Neural crest cell (in vitro differentiated cells): ENCODE measurements at places on chromosomes 4 and X.

DNA sequence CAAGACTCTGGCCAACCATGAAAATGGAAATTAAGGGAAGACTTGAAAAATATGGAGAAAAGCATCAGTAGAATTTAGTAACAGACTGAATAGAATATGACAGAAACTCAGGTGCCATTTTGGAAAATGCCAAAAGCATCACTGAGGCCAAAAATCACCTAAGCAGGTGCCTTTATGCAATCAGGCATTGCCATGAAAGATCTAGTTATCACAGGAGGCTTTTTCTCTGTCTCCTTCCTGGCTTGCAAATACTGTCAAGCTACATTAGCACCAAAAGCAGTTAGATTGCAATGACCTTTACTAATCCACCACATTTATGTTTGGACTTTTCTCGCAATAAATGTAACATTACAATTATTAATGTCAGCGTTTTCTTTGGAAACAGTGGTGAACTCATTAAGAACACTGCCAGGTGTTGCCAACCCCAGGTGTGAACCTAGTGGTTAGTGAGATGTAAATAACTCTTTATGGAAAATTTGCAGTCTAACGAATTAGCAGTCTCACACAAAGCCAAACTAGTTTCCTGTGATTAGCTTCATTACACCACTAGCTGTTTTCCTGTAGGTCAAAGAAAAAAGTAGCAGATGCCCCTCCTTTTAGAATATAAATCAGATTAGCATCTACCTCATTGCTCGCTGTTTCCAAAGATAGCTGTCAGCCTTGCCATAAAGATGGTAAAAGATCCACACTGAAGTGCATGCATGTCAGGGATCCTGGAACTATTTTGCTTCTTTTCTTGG lies 1568.4 kb upstream of the TENM3 start:
- DNase-seq: no peak

- DNase-seq: no peak
These were observed 12.8 kb downstream of the MTM1 start for GRCh38 chrX:150581093-150581775.

DNA sequence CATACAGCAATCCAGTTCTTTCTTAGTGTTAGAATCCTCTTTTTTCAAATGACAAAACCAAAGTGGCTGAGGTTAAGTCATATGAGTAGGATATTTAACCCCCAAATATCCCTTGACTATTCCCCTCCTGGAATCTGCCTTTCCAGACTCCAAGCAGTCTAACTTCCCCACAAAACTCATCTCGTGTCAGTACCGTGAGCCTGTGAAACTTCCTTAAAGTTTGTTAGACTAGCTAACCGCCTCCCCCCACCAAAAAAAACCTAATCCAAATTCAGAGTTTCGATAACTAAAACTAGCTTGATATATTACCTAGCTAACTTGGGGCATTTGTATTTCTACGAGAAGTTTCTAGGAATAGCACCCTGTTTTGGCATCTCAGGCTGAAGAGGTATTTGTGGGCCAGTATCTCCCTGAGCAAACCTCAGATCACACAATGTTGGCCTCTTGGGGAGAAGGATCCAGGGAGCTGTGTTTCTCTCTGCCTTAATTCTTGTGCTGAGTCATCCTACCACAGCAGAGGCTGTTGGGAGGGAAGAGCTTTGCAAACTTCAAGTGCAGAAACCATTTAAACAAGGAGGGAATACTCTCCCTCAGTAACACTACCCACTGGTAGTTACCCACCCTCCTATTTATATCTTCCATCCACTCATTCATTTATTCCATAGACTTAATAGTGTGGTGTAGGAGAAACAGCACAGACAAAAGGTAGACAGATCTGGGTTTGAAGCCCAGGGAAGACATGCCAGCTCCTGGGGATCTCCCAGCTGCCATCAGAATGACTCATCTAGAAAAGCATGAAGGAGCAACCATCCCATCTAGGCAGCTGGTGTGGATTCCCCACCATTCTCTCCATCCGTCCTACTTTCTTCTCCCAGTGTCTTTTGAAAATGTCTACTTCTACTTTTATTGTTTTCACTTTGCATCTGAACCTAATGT lies 39.3 kb upstream of the TXK start:
- no peak for DNase-seq

DNA sequence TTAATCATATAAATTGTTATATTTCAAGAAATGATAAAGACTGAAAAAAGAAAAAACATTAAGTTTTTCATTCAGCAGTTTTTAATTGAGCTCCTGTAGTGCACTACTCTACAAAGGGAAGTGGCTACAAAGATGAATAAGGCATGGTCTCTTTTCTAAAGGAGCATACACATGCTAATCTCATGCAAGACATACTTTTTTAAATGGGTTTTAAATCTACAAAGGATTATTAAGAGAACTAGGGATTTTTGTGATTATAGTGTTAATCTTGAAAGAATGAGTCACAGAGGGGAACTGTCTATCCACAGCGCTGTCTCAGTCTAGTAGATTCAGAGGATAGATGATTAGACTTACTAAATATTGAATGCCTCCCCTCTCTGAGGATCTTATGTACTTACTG lies 1722.2 kb downstream of the RPA4 start:
- no peak for DNase-seq

GRCh38 chr4:83115000-83115399 lies 471 bp upstream of the PLAC8 start:
- DNase-seq: no peak

GRCh38 chr4:27084685-27085361 lies 224.2 kb downstream of the STIM2 start:
- DNase-seq: peak; percentile 50

DNA sequence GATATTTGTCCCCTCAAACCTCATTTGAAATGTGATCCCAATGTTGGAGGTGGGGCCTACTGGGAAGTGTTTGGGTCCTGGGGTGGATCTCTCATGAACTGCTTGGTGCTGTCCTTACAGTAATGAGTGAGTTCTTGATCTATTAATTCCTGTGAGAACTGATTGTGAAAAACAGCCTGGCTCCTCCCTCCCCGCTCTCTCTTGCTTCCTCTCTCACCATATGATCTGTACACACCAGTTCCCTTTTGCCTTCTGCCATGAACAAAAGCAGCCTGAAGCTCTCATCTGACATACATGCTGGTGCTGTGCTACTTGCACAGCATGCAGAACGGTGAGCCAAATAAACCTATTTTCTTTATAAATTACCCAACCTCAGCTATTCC lies 11.2 kb upstream of the YIPF7 start:
- no peak for DNase-seq

DNA sequence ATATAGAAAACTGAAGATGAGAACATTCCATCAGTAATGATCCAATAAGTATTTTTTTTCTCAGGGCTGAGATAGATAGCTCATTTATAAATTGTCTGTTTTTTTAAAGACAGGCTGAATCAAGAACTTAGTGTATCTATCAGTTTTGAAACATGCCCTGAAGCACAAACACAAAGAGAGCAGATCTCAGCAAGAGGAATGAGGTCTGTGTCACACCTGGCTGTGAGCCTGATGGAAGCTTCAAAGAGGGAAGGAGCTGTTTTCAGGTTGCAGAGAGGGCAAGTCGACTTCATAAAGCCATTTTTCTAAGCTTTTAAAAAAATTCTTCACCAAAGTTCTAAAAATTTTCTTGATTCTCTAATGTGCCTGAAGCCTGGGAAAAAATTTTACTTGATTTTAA lies 434.9 kb downstream of the PDGFC start:
- DNase-seq: no peak
